ENCODE measurements at places on chromosomes 6 and 20. TPM values are rescaled to one million over a fixed set of nuclear protein-coding genes. Genes with fewer than 3 reads are reported as not detected.

DNA sequence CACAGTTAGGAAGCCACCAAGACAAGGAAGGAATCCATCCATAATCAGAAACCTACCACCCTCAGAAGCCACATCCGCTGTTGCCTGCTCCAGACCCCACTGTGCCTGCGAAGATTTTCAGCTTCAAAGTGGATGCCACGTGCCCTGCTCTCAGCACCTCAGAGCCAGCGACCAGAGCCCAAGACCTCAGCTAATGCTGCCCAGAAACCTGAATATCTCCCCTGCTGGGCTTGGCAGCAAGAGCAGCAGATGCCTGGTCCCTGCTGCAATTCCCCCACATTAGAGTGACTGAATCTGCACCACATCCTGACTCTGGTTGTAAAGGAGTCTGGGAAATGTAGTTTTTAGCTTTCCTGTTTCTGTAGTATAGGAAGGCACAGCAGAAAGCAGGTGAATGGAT is 10.7 kb upstream of the ULBP3 start:
- no peaks in the 10 kb centered on the region for H3K36me3 ChIP-seq
- DNase-seq = peak; percentile 65
- H3K27me3 ChIP-seq = no peaks in the 10 kb centered on the region

Gene C6orf52
- 0.58 TPM for total RNA-seq

DNA sequence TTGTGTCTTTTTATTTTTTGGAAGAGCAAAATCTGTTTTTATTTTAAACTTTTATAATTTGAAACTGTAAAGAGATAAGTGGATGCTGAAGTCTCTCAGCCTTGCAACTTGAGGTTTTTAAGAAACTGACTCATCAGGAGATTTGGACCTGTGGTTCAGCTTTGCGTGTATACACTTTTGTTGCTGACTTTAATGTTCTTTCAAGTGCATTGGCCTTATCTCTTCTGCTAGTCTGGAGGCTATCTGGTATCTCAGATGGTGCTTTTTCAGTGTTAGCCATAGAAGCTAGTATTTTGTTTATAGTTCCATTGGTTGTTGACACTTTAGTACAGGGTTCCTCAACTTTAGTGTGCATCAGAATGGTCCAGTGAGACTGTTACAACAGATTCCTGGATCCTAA is 504.0 kb upstream of the SPTLC3 start:
- H3K4me1 ChIP-seq = no peaks in the 10 kb centered on the region
- no peaks in the 10 kb centered on the region for H3K27me3 ChIP-seq
- no peak overlapping the region for H3K27ac ChIP-seq
- H3K36me3 ChIP-seq = no peaks in the 10 kb centered on the region
- DNase-seq = no peak
- no peak overlapping the region for H3K4me3 ChIP-seq

Gene MICAL1
- total RNA-seq = 102 TPM

GRCh38 chr20:29873946-29874345 is 1383.5 kb upstream of the DEFB115 start:
- no peaks in the 10 kb centered on the region for H3K36me3 ChIP-seq
- H3K4me3 ChIP-seq = peak overlapping the region; percentile 19
- peak; percentile 17 for DNase-seq
- H3K27me3 ChIP-seq = no peaks in the 10 kb centered on the region
- H3K27ac ChIP-seq = no peak overlapping the region

Gene UST
- total RNA-seq = 6.3 TPM

Gene FAM50B
- 1.9 TPM for total RNA-seq

DNA sequence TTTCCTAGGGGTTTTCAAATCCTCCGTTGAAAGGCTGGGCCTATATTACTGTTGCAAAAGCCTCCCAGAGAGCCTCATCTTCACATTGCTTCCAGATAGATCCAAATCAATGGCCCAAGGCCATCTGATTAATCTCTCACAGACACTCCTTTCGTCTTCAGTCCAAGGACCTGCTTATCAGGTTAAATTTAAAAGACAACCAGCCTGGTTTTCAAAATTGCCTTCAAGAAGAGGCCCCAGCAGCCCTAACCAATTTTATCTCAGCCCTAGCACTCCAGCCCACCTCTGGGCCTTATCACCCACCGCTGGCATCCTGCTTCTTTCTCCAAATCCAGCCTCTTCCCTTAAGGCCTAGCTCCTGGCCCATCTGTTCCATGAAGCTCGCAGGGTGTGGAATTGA is 15.5 kb upstream of the CCND3 start:
- peaks cover 12% of the 10 kb centered on the region for H3K36me3 ChIP-seq
- no peaks in the 10 kb centered on the region for H3K27me3 ChIP-seq
- H3K4me1 ChIP-seq = peaks cover 44% of the 10 kb centered on the region
- no peak for DNase-seq
- H3K27ac ChIP-seq = no peak overlapping the region

Gene TTLL9
- total RNA-seq = not detected

DNA sequence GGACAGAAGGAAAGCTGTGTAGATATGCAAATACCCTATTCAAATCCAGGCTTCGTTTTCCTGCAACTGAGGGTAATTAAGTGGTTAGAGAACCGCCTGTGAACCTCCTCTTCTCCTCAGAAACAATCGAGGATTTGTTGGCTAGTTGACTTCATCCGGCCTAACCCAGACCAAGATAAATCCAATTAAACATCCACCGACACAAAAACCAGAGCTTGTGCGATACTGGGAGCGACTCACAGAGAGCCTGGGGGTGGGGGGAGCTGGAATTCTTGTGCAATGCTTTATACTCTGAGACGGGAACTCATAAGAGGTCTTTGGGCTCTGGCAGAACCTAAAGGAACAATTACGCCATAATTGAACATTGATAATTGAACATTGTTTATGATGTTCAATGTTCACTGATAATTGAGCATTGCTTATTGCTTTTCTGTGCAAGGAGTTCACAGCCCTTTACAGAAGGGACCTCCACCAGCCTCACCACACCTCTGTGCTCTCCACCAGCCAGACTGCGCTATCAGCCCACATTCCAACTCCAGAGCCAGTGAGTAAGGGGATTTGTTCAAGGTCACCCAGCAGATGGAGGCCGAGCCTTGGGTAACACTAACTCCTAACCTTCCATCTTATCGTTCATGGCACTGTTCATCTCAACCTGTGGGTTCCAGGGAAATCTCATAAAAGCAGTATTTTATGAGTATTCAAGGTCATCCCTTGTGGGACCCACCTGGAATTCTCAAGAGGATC is 429.6 kb upstream of the JARID2 start:
- no peaks in the 10 kb centered on the region for H3K4me1 ChIP-seq
- H3K4me3 ChIP-seq = no peak overlapping the region
- H3K27ac ChIP-seq = no peak overlapping the region
- H3K36me3 ChIP-seq = no peaks in the 10 kb centered on the region

Data from natural killer cell (primary cell).